Smooth muscle cell of bladder (primary cell): ENCODE measurements at places on chromosomes 12 and 14. TPM values are rescaled to one million over a fixed set of nuclear protein-coding genes. Genes with fewer than 3 reads are reported as not detected.

LUM gene
- 1,417 and 1,464 TPM in 2 replicates for total RNA-seq

PRH2 gene
- total RNA-seq = 0.14 and 0.18 TPM in 2 replicates

HECTD1 gene
- total RNA-seq = 290 and 309 TPM in 2 replicates

C14orf132 gene
- 13.5 and 13.7 TPM in 2 replicates for total RNA-seq

LMO3 gene
- 4.1 and 10.8 TPM in 2 replicates for total RNA-seq

LPAR5 gene
- not detected in 2 replicates for total RNA-seq

BEST3 gene
- not detected in 2 replicates for total RNA-seq

KCNJ8 gene
- 10.8 and 19.8 TPM in 2 replicates for total RNA-seq

CCDC38 gene
- total RNA-seq = not detected in 2 replicates

ACYP1 gene
- 4.3 and 4.7 TPM in 2 replicates for total RNA-seq

HOXC10 gene
- 0.18 and 0.43 TPM in 2 replicates for total RNA-seq

FBXL14 gene
- 6.0 and 7.1 TPM in 2 replicates for total RNA-seq

RAB15 gene
- 1.6 and 2.1 TPM in 2 replicates for total RNA-seq

SVOP gene
- not detected in 2 replicates for total RNA-seq

EEA1 gene
- 21.9 and 31.2 TPM in 2 replicates for total RNA-seq

NXPH4 gene
- 0.28 and 0.65 TPM in 2 replicates for total RNA-seq

GPRC5A gene
- 20.6 and 25.9 TPM in 2 replicates for total RNA-seq
